ENCODE measurements at places on chromosomes 4 and X.

DNA sequence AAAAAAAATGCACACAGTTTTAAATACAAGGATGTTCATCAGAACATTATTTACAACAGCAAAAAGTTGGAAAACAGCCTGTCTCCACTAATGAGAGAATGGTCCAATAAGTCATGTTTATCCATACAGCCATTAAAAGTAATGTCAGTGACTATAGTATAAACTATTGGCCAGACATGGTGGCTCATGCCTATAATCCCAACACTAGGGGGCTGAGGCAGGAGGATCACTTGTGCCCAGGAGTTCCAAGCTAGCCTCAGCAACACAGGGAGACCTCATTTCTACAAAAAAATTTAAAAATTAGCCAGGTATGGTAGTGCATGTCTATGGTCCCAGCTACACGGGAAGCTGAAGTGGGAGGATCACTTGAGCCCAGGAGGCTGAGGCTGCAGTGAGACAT is 48.1 kb upstream of the IL13RA1 start:
- DNase-seq: no peak

- no peak for DNase-seq
Observed at GRCh38 chrX:39762266-39762841, 335.4 kb downstream of the BCOR start.

GRCh38 chr4:81566161-81566591 is 94.5 kb upstream of the RASGEF1B start:
- DNase-seq: no peak

DNA sequence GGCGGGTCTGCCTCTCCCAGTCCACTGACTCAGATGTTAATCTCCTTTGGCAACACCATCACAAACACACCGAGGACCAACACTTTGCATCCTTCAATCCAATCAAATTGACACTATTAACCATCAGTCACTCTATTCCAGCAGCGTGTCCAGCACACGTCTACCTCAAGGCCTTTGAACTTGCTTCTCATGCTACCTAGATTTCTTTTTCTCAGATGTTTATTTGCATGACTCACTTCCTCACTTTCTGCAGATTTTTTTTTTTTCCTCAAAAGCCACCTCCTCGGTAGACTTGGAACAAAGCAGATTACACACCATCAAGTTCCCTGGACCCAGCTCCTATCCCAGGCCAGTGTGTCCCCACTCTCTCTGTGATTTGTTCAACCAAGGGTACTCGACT is 49.5 kb downstream of the SUPT20HL2 start:
- DNase-seq: no peak

DNA sequence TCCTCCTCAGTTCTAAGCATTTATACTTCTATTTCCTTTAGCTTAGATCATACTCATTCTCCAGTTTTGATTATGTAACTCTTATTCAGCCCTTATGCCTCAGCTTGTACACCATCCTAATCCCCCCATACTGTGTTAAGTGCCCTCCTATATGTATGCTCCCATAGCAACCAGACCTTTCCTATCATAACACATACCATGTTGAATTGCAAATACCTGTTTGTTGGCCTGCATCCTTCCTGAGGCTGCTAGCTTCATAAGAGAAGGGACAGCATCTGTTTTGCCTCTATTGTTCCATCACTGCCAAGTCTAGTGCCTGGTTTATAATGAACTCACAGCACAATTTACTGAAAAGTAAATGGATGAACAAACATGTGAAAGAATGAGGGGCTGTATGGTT is 443.7 kb downstream of the CENPC start:
- DNase-seq: no peak

DNA sequence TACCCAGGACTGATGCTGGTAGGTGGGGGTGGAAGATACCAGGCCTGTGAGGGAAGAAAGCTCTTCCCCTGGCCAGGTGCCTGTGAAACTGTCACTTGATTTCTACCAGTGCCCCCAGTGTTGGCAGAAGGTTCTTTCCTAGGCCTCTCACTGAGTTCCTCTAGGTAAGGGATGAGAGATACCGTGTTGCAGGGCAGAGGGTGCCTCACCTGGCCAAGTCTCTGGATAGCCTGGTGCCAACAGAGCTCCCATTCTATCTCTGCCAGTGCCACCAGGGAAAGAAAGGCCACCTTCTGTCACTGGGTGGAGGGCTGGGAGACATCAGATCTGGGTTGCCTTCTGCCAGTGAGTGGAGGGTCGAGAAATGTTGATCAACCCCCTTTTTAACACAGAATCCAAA is 94.1 kb downstream of the RTL5 start:
- DNase-seq: no peak

- DNase-seq: no peak
Observed at GRCh38 chr4:169849456-169849855, 91.7 kb upstream of the HPF1 start.

DNA sequence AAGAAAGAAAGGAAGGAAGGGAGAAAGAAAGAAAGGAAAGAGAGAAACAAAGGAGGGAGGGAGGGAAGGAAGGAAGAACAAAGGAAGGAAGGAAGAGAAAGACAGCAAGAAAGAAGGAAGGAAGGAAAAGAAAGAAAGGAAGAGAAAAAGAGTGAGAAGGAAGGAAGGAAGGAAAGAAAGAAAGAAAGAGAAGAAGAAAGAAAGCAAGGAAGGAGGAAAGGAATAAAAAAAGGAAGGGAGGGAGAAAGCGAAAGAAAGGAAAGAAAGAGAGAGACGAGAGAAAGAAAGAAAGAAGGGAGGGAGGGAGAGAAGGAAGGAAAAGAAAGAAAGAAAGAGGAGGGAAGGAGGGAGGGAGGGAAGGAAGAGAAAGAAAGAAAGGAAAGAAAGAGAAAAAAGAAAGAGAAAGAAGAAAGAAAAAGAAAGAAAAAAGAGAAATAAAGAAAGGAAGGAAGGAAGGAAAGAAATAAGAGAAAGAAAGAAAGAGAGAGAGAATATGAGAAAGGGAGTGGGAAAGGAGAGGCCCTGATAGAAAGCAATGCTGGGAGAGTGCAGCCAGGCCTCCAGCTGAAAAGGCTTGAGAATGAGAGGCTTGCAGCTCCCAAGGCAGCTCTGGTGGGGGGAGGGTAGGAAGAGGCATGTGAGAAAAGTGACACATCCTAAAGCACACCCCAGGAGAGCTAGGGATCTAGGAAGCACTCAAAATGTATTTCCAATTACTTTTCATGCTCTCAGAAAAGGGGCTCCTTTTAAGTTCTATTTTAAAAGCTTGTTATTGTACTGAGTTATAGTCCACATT is 134.0 kb upstream of the ZIC3 start:
- DNase-seq: no peak

GRCh38 chr4:2787230-2788100 is 5.4 kb upstream of the SH3BP2 start:
- peak; percentile 33 for DNase-seq

DNA sequence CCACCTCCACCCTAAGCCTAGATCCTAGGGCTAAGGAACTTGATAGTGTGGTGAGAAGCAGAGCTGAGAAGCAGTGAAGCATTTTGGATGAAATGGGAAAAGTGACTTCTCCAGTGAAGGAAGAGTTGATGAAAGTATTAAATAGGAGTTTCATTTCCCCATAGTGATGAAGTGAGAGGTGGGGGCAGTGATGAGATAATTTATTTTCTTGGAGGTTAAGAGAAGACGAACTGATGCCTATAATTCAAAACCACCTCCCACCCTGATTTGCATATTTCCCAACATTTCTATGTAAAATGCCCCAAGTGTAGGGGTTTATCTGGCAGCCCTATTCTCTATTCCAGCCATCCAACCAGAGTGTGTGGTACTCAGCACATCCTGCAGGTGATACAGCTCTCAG is 6.3 kb downstream of the LONRF3 start:
- DNase-seq: no peak

DNA sequence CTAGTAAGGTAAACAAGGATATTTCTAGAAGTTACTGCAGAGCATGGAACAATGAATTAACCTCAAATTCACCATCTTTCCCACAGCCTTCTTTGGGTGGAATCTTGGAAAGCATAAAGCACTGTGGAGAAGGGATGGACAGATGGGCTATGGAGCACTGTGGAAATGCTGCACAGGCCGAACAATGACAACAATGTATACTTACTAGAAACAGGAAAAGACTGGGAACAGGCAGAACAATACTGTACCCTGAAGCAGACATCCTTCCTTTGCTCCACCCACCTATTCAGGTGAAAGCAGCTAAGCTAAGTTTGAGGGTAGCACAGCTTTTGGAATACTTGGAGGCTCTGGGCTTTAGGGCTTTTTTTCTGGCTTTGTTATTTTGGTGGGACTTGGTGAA is 250.6 kb upstream of the KLF8 start:
- DNase-seq: no peak

DNA sequence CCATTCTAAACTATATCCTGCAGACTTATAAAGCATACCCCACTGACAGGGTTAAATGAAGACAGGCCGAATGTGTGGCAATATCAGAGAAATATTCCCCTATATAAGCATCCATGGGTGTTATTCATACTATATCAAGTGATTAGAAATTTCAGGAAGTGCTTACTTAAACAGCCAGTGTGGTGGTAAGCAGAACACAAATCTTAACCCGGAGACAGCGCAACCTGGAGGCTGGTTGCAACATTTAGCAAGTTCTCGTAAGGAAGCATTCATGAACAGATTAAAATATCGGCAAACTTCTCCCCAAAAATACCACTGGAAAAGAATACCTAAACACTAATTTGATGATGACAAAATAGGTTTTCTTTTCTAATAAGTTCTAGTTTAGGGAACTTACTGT is 261.2 kb downstream of the CBLL2 start:
- no peak for DNase-seq

DNA sequence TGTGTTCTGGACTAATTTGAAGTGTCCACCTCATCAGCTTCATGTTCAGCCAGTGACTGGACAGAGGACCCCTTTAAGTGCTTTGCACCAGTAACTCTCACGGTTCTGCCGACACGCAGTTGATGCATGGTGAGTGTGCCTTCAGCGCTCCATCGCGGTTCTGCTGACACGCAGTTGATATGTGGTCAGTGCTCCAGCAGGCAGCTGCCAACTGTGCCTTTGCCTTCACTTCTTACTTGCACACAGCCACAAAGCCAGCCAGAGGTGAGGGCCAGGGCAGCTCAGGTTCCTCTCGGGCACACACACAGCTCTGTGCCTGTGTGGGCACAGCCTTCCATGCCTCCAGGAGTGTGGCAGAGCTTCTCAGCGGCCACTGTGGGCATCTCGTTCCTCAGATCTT is 12.4 kb downstream of the NKX1-1 start:
- DNase-seq: no peak

- DNase-seq: no peak
Observed at GRCh38 chr4:176448761-176449160, 129.0 kb downstream of the SPCS3 start.

DNA sequence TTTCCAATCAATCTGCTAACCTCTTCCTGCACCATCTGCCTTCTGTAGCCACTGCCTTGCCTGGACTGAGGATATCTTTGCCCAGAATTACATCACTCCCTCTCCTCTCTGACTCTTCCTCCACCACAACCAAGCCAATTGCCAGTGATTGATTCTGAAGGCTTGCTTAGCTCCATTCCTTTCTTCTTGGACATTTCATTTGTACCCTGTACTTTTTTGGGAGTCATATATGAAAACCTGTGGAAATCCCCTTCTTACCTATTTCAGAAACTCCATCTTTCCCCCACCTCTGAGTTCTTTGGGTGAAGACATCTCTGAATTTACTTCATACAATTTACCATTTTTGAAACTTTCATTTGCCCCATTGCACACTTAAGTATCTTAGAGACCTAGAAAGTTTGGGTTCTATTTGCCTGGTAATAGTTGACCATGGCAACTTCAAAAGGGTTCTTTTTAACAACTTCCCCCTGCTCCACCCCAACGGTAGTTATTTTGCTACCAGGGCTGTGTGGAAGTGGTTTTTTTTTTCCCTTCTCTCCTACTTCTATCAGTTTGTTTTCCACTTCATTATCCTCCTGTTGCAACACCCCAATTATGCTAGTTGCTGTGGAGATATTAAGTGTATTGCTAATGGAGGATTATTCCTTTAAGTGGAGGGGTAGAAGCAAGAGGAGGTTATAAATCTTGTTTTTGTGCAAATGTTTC is 14.3 kb downstream of the SGMS2 start:
- no peak for DNase-seq

DNA sequence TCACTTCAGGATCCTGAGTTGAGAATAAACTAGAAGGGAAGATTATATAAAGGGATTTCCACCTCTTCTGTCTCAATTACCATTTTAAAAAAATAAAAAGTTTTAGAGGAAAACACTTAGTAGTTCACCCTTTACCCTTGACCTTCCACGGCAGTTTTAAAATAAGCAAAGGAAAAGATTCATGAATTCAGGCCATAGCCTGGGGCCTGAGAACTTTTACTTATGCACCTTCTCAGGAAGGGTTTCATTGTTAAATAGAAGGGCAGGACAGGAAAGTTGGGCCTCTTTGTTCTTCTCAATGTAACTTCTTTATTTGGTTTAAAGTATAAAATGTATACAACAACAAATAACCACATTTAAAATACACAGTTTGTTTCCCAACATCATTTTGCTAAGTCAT is 54.9 kb downstream of the PKD2 start:
- no peak for DNase-seq

- no peak for DNase-seq
Observed at GRCh38 chr4:35802644-35803043, 441.7 kb downstream of the ARAP2 start.

DNA sequence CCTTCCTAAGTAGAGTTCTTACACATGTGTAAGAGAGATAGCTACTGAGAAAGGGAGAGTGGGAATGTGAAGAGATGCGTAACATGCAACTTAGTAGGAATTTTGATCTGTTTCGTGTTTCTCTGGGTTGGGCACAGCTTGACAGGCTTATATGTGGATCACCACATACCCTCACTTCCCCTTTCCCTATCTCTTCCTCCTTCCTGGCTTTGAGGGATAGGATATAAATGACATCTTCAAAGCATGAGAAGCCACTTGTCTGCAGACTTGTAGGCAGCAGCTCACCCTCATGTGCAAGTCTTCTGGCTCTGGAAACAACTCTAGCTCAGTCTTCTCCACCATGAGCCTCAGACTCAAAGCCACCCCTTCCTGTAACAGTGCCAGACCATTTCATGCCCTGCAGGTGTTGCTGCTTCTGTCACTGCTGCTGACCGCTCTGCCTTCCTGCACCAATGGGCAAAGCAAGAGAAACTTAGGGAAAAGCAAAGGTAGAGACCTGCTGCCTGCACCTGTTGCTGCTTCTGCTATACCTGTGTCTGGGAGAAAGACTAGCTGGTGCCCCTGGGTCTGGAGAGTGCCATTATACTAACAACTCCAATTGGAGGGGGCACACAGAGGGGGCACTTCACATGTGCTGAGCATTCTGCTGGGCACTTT is 5.4 kb upstream of the PF4V1 start:
- no peak for DNase-seq
